ENCODE measurements at places on chromosomes 5 and 9. TPM values are rescaled to one million over a fixed set of nuclear protein-coding genes. Genes with fewer than 3 reads are reported as not detected.

SERF1B gene
- total RNA-seq = 18.2 TPM

YIPF5 gene
- total RNA-seq = 41.2 TPM

MACIR gene
- total RNA-seq = 7.4 TPM

ARHGEF39 gene
- total RNA-seq = 3.1 TPM

TMEM203 gene
- total RNA-seq = 36.2 TPM

SPINK1 gene
- not detected for total RNA-seq

FBN2 gene
- 1.7 TPM for total RNA-seq

FYB1 gene
- not detected for total RNA-seq

COL15A1 gene
- 10.0 TPM for total RNA-seq

FOXD4L5 gene
- total RNA-seq = not detected

ENHO gene
- not detected for total RNA-seq

ZNF462 gene
- total RNA-seq = 4.6 TPM

CDKN2A gene
- total RNA-seq = 40.8 TPM

Data from mammary microvascular endothelial cell (primary cell).